GM06990 (cell line): ENCODE measurements at places on chromosomes 4 and X.
A peak's percentile ranks its signal among the peaks of the same experiment; 100 is the strongest.

DNA sequence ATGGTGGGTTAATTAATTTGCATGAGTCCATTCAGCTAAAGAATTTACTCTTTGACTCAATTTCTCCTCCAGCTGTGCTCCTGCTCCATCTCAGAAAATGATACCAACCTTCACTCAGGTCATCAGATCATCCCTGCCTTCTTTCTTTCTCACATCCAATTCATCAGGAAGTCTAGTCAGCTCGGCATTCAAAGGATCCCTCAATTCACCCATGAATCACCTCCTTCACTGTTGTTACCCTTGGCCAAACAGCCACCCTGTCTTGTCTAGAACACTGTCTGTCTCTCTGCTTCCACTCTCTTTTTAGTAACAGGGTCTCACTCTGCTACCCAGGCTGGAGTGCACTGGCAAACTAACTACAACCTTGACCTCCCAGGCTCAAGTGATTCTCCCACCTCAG is 337.4 kb upstream of the SFRP2 start:
- no peak for DNase-seq

GRCh38 chr4:38211885-38212284 is 251.7 kb downstream of the PTTG2 start:
- DNase-seq: no peak

DNA sequence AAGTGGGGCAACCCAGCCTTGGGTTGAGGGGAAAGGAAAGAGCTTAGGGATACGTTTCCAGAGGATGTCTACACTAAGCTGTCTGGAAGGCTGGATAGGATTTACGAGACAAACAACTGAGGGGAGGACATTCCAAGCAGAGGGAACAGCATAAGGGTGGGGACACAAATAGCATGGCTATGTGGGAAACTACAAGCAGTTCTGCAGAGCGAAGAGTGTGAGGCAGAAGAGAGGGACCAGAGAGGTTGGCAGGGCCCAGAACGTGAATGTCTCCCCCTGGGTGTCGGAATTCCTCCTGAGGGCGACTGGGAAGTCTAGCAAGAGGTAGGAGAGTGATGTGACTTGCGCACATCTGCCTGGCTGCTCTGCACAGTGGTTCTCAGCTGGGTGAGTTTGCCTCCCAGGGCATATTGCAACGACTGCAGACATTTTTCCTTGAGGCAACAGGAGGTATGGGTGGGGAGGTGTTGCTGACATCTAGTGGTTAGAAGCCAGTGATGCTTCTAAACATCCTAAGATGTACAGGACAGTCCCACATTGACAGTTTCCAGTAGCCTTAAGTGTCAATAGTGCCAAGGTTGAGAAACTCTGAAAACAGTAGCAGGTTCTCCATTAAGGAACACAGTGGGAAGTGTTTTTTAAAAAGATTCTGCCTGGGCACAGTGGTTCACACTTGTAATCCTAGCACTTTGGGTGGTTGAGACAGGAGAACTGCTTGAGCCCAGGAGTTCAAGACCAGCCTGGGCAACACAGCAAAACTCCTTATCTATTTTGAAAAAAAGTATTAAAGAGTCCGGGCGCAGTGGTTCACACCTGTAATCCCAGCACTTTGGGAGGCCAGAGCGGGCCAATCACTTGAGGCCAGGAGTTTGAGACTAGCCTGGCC is 9.2 kb downstream of the NDUFA1 start:
- peak; percentile 31 for DNase-seq

DNA sequence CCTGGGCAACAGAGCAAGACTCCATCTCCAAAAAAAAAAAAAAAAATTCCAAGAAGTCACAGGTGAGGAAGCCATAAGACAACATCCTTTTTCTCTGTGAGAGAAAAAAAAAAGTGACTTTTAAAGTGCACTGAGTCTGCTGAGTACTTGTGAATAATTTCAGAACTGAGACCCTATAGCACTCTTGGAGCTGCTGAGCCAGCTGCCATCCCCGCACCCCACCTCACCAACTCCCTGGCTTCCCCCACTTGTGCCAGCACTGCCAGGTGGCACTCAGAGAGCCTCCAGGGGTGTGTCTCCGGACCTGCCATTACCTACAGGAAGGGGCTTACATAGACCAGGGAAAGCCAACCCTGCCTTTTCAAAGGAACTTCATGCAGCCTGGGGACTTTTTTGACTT is 39.2 kb upstream of the HS3ST1 start:
- DNase-seq: no peak

DNA sequence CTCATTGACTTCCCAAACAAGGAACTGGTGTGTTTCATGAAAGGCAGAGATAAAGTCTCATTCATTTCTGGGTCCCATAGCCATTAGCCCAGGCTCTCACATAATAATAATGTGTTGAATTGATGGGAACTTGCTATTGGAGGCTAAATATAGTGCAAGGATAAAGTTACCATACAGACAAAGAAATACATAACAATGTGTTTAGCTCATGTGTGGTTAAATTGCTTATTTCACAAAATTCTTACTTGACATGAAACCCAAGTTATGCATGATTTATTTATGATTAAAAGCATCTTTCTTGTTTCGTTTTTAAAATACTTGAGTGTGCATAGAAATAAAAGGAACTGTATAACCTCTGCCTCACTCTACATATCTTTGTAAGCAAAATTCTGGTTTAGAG is 37.3 kb upstream of the LPAR4 start:
- peak; percentile 5 for DNase-seq

- DNase-seq: no peak
Observed at GRCh38 chr4:23368081-23368697, 521.7 kb downstream of the PPARGC1A start.

- no peak for DNase-seq
Observed at GRCh38 chr4:185119927-185120630, 23.0 kb upstream of the SLC25A4 start.

- no peak for DNase-seq
Observed at GRCh38 chr4:38268108-38268820, 308.1 kb downstream of the PTTG2 start.

DNA sequence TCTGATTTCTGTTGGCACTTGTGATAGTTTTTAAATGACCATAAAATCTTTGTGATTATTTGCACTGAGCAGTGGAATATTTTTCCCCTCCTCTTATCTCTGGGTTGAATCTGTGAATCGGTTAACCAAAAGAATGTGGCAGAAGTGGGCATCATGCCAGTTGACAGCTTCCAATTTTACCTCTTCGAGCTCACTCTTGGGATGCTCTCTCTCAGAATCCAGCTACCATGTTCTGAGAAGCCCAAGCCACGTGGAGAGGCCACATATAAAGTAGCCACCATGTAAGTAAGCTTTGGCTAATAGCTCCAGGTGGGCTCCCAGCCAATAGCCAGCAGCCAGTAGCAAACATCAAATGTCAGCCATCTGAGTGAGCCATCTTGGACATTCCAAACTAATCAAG is 12.9 kb upstream of the WDR19 start:
- DNase-seq: no peak

GRCh38 chr4:40562208-40562607 is 67.5 kb downstream of the RBM47 start:
- no peak for DNase-seq

DNA sequence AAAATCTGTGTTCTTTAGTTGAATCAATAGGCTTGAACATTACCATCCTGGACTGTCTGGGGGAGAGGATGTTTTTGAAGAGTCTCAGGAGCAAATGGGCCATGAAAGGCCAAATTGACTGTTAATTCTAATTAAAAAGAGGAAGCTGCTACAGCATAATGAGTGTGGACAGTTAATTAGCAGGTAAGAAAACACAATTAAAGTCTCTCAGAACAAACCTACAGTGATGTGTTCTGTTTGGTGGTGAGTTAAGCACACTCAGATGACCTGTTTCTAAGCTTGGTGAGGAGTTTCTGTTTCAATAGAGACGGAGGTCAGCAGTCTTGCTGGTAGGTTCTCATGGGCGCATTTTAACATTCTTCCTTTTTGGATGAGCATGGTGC is 68.1 kb downstream of the DRD5 start:
- DNase-seq: peak; percentile 30
